ENCODE measurements at places on chromosomes 11 and 22.

- no peak for DNase-seq
These were observed 2.1 kb downstream of the GLYATL1B start for GRCh38 chr11:59088162-59088561.

- no peak for DNase-seq
These were observed 2.2 kb downstream of the AP2A2 start for GRCh38 chr11:927871-928270.

- no peak for DNase-seq
These were observed 3.6 kb upstream of the SLC15A3 start for GRCh38 chr11:60955571-60955970.

- no peak for DNase-seq
These were observed 1.4 kb downstream of the SGSM1 start for GRCh38 chr22:24807284-24807950.

DNA sequence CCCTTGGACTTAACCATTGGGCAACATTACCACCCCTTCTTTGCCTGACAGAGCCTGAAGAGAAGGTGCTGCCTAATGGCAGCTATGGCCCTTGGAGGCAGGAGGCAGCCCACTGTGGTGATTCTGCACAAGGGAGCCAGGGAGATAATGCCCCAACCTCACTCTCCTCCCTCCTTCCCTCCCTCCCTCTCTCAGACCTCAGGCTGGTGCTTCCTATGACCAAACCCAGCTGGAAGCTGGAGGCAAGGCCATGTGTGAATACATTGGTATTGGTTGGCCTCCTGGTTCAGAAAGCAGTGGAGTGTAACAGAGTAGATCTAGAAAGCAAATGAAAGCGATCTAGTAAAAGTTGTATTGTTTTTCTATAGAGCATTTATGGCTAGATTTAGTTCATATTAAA lies 233.1 kb downstream of the CSNK2A3 start:
- DNase-seq = no peak

GRCh38 chr11:84788220-84788619 lies 838.9 kb downstream of the DLG2 start:
- DNase-seq = no peak

GRCh38 chr11:44178381-44178780 lies 82.9 kb downstream of the EXT2 start:
- no peak for DNase-seq

GRCh38 chr11:43427971-43428370 lies 69.3 kb downstream of the TTC17 start:
- DNase-seq = no peak

- no peak for DNase-seq
These were observed 4.9 kb downstream of the TSKU start for GRCh38 chr11:76787911-76788596.

DNA sequence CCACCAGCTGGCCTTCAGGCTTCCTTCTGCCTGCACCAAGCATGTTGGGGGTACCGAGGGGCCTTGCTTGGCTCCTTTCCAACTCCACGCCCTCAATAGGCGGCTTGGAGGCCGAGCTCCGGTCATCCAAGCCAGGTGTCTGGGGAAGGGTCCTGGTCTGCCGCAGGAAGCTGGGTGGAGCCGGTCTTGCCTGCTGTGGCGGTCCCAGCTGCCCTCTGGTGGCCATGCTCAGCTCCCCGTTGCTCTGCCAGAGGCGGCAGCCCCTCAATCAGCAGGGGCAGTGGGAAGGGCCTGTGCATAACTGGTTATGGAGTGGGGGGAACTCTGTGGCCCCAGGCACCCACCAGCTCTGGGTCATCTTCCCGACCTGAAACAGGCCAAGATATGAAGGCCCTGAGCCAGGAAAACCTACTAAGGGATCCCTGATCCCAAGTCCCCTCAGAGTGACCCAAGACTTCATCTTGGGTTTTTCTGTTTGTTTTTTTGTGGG lies 3.2 kb downstream of the ARVCF start:
- no peak for DNase-seq

- DNase-seq = no peak
These were observed 15.9 kb downstream of the UBASH3B start for GRCh38 chr11:122671400-122671891.

DNA sequence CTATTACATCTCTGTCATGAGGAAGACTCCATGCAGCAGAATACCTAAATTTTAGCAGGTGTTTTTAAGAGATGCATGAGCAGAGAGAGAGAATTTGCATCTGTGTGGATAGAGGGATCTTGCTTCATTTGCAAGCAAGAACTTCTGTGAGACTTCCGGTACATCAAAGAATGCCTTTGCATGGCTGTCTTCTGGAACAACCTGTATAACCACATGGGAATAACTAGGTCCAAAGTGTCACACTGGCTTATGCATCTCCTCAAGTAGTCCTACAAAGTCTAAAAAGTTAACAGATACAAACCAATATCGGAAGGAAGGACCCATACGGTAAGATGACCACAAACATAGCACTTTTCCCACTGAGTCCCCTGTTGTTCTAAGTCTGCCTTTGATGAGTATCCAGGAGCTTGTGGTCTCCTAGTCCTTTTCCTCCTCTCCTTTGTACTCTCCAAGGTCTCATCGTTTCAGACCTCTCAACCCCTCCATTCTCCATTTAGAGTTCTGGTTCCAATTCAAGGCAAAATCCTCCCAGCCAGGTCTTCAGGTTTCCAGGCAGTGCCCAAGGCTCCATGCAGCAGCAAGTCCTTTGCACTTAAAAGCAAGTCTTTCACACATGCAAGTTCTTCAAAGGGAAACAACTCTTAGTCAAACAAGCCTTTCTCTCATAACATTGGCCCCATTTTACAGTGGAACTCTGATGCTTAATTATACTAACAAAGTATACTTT lies 581.7 kb upstream of the ARHGAP42 start:
- DNase-seq = no peak

DNA sequence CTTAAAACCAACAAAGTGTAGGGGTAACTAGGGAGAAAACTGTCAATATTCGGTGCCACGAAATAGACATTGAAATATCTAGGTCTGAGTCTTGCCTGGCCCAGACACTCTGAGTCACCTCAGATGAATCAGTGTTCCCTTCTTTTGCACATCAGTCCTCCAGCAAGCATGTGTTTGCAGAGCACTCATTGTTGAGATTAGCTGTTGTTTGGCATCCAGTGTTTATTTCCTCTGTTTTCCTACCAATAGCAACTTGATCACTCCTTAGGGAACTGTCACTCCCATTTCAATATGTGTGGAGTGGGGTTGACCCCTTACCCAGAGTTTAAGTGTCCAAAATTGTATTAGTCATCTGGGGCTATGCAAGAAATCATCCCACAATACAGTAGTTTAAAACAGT lies 4.7 kb upstream of the ASCC2 start:
- no peak for DNase-seq

- no peak for DNase-seq
These were observed 542 bp downstream of the GCAT start for GRCh38 chr22:37808294-37808657.

GRCh38 chr11:111344032-111344431 lies 35.0 kb downstream of the POU2AF1 start:
- no peak for DNase-seq

DNA sequence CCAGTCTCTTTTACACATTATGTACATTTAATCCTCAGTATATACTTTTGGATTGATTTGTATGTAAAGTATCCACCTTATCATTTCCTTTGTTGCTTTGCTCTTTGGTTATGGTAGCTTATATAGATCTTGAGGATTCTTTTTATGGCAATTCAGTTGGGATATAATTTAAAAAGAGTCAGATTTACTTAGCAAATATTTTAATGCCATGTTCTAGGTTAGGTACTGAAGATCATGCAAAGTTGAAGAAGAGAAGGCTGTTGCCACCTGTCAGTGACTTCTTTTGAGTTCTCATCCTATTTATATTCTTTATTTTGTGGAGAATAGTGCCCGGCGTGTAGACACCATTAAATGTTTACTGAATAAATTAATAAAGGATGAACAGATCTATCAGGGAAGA lies 279.7 kb downstream of the TMEM135 start:
- no peak for DNase-seq

GRCh38 chr22:49368221-49368975 lies 459.3 kb downstream of the BRD1 start:
- DNase-seq = no peak

DNA sequence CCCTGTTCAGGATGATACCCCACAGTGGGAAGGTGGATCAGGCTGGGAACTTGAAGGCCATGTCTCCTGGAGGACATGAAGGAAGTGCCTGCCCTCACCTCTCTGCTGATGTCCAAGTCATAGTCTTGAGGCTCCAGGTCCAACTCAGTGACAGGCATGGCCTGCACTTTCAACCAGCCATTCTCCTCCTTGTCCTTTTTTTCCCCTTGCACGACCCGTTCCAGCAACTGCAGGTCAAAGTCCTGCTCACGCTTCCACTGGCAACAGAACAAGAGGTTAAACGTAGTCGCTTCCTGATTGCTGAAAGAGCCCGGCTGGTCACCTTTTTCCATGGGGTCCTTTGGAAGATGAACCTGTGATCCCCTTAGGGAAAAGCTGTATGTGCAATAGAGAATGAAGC lies 47.7 kb downstream of the C11orf58 start:
- DNase-seq = no peak

DNA sequence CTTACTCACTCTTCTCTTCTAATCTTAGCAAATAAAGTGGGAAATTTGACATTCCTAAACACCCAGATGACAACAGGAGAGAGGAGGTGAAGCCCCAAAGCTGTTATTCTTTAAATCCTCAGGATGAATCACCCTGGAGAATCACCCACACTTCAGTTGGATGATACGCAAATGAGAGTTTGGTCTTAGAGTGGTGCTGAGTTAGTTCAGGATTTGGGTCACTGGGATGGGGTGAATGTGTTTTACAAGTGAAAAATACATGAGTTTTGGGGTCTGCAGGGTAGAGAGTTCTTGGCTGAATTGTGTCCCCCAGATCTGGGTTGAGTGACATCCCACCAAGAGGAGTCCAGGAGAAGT lies 117.2 kb downstream of the GGTLC2 start:
- no peak for DNase-seq

GRCh38 chr22:17578136-17578754 lies 14.9 kb downstream of the SLC25A18 start:
- DNase-seq = no peak

- no peak for DNase-seq
These were observed 14.7 kb downstream of the GGA1 start for GRCh38 chr22:37623075-37624016.

DNA sequence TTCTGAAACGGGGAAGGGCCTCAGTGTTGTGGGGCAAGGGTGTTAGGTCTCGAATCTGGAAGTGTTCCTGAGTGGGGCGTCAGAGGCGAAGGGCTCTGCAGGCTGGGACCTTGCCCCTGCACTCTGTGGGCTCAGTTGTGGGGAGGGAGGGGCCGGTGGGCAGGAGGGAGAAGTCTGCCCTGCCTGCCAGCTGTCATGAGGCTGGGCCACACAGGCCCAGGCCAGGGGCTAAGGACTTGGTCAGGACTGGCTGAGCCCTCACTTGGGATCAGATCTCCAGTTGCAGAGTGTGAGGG lies at the start of gene CRACR2B:
Gene CRACR2B (plus strand): TSS at position 23 of the 296 bp plus-strand sequence. CDS start 689 bp downstream, outside the sequence.
- DNase-seq = no peak

DNA sequence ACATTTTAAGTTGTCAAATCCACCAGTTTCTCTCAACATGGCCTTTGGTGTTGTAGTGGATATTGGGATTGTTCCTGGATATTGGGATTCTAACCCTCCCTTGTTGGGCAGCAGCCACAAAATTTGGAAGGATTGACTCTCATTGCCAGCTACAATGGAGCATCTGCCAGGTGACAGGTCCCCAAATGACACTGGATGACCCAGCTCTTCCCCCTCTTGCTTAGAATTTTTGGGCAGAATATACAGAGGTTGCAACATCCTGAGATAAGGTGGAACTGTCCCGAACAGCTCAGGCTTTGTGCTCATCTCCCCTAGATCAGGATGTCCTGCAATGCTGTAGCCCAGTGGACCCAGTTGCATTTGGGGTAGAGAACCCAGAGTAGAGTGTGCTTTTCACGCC lies 5.3 kb upstream of the TBC1D22A start:
- DNase-seq = no peak

DNA sequence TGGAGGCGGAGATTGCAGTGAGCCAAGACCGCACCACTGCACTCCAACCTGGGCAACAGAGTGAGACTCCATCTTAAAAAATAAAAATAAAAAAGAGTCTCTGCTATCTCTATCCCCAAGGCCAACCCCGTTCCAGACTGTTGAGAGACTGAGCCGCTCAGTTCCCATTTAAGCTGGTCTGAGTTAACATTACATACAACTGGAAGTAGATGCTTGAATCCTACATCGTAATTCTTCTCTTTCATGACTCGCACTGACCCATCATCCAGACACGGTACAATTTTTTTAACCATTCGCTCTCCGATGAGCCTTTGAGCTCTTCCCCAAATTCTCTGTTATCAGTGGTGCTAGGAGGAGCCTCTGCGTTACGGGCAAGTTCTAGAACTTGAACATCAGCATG lies 4.9 kb upstream of the CYTH4 start:
- DNase-seq = no peak

GRCh38 chr11:47383071-47383470 lies 4.7 kb upstream of the SPI1 start:
- no peak for DNase-seq

DNA sequence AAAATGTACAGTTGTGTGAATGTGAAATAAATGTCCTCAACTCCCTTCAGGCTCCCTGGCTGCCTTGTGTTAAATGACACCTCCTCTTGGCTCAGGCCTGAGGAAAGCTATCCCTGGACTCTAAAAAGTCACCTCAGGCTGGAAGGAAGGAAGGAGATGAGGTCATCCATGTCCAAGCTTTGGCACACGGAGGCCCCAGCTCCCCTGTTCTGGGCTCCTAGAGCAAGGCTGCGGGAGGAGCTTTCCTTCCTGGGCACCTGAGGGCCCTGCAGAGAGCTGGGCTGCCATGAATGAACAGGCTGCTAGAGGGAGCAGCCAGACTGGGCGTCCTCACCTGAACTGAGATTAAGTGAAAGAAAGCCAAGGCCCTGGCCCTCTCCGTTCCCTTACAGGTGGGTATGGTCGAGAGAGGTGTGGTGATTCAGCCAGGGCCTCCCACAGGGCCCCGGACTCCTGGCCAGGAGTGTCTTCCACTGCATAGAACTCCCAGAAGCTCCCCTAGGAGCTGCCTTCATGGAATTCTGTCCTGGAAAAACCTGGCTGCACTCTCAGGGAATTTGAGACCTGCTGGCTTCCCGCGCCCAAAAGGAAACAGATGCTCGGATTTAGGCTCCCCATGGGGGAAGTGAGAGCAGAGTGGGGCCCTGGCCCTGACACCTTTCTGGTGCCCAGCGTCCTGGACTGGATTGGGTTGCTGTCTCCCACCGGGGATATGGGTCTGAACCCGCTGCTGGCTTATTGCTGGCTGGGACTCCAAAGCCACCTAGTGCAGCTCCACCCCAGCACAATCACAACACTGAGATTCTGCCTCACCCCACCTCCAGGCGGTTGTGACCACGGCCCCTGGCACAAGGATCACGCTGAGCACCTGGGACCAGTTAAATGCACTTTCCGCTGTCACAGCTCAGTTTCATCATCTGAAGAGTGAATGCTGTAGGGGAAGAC lies 22.2 kb downstream of the MYBPC3 start:
- DNase-seq = no peak

GRCh38 chr11:36467012-36467411 lies 43.1 kb downstream of the TRAF6 start:
- DNase-seq = no peak

GRCh38 chr22:20788627-20789344 lies 14.9 kb downstream of the SERPIND1 start:
- peak; percentile 54 for DNase-seq
